ENCODE measurements at places on chromosomes 16 and 17.

DNA sequence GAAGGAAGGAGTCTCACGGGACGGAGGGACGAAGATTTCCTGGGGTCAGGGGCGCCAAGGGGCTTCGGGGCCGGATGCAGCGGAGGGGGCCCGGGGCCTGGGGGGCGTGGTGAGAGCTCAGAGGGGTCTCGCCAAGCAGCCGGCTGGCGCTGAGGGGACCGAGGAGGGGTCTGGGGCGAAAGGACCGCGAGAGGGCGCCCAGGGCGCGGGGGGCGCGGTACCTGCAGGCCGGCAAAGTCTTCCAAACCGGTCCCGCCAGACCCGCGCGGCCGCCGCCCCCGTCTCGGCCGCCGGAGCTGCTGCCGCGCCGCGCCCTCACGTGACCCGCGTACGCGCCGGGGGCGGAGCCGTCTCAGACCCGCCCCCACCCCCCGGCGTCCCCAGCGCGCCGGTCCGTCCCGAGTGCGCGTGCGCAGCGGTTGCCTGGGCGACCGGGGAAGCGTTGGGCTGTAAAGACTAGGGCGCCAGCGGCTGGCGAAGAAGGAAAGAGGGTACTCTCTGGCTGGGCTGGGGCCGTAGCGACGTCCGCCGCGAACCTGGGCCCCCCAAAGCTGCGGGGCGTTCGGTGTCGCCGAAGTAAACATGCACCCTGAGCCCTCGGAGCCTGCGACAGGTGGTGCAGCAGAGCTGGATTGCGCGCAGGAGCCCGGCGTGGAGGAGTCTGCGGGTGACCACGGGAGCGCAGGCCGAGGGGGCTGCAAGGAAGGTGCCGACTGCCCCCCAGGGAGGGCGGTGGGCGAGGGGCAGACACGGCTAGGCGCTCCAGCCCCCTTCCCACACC, at the start of the genes DNAAF1 and HSDL1:
TSS of gene DNAAF1 (plus strand) at position 450 of the 781 bp plus-strand sequence. CDS start at position 583, 133 bp downstream.
TSS of gene HSDL1 (minus strand) at position 319 of the 781 bp plus-strand sequence. CDS start 13,856 bp downstream, outside the sequence.
- peak; percentile 93 for DNase-seq

- no peak for DNase-seq
These were observed 6.2 kb downstream of the RTN4RL1 start for GRCh38 chr17:2018716-2019510.

DNA sequence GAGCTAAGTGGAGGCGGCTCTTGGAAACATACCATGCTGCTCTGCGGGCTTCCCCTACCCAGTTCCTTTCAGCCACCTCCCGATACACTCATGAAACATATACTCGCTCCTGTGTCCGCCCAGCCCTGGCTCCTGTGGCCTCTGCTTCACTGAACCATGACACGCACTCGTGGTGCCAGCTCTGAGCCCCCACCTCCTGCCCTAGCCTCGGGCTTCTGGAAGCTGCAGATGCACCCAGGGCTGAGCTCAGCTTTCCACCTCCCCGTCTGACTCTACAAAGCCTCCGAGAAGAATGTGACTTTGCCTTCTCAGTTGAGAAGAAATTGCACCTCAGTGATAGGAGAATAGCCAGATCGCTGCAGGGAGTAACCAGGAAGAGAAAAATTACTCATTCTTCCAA, 11.0 kb downstream of the CALB2 start:
- no peak for DNase-seq

DNA sequence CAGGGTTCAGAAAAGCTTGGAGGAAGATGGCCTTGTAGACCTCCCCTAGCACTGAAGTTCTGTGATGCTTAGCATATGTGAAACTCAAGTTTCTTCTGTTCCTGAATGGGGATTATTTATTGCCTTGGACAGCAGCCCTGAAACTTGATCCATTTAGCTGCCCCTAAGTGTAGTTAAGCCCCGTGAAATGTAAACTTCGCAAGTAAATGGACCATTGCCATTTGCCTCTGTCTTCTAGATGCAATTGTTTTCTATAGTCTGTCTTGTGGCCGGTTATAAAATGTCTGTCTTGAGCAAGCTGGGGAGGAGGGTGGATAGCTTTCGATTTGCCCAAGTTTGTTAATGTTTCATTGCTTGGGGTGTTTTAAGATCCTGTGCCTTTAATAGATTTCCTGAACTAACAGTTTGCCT, 261.8 kb downstream of the CDH13 start:
- no peak for DNase-seq

DNA sequence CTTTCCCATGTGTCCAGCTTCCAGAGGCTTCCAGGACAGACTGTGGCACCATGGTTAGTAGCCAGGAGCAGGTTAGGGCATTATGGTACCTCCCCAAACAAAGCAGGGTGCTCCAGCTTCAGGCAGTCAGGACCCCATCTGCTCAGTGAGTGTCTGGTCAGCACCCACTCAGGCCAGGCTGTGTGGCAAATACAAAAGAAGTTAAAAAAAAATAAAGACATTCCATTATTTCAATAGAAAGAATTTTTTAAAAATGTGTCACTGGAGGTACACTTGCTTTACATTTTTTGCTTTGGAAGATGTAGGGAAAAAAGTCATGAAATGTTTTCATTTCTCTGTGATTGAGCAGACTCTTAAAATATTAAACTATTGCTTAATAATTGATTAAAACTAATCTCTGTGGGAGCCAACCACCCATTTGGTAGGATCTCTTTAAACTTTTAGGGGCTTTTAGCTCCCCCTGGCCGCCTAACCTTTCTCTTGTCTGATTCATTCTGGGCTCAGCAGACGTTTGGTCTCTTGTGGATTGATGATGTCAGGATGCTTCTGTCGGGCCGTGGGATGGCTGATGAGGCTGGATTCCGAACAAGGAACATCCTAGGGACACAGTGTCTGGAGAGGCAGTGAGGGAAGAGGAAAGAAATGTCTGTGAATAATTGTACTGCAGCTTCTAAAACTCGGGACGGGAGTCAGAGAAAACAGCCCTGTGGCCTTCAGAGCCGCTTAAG, 28.4 kb upstream of the NPTX1 start:
- DNase-seq: no peak

DNA sequence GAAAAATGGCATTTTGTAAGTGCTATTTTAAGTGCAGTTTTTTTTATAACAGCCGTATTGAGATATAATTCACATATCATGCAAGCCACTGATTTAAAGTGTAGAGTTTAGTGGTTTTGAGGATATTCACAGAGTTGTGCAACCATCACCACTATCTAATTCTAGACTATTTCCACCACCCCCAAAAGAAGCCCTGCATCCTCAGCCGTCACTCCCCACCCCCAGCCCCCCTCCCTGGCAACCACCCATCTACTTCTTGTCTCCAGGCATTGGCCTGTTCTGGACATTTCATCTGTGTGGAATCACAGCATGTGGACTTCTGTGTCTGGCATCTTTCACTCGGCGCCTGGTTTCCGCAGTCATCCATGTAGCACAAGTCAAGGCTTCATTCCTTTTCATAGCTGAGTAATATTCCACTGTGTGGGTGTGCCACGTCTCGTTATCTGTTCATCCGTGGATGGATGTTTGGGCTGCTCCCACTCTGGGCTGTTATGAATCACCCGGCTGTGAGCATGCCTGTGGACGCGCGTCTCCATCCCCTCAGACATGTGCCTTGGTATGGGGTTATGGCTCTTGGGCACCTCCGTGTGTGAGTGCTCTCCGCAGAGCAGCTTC, 138.4 kb upstream of the CIBAR2 start:
- no peak for DNase-seq

DNA sequence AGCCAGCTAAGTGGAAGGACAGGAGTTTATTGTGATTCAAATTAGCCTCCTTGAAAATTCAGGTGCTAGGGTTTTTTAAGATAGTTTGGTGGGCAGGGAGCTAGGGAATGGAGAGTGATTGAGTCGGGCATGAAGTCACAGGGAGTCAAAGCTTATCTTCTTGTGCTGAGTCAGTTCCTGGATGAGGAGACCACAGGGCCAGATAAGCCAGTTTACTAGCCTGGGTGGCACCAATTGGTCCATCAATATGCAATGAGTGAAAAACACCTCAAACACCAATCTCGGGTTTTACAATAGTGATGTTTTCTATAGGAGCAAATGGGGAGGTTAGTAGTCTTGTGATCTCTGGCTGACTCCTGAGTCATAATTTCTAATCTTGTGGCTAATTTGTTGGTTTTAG, 165.1 kb downstream of the ABCC12 start:
- DNase-seq: no peak

DNA sequence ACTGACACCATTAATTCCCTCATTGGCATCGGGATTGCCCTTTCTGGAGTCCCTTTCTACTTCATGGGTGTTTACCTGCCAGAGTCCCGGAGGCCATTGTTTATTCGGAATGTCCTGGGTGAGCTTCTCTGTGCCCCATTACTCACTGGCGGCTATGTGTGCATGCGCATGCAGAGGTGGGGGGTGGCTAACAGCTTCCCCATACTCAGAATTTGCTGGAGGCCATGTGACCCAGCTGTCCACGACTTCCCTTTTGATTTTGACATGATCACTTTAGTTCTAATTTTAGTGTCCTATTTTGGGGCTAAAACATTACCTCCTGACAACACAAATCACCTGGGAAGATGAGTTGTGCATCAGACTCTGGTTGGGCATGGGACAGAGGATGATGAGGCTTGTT, 14.1 kb downstream of the SLC7A6OS start:
- no peak for DNase-seq

DNA sequence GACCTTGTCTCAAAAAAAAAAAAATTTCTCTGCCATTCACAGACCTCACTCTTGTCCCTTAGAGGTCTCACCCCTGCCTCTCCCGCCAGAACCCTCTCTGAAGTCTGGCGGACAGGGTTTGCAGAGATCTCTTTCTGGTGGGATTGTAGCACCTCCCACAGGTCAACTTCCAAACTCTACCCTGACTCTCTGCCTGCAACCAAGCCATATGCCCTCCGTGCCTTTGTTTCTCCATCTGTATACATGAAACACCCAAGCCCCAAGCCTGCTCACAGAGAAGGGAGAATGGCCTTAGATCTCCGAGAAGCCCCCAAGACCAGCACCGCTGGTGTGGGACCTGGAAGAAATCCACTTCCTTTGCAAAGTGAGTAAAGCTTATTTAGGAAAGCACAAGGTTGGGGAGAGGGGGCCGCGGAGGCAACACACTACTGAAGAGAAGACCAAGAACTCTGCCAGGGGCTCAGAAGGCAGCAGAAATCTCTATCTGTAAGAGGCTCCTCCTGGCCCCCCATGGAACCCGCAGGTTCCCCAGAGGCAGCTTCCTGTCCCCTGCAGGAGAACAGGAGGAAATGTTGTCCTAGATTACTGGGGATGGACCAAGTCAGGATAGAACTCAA, 219.9 kb downstream of the C16orf78 start:
- no peak for DNase-seq

GRCh38 chr17:2415081-2415480, 14.2 kb upstream of the MNT start:
- no peak for DNase-seq

GRCh38 chr17:72244956-72245355, 124.1 kb downstream of the SOX9 start:
- DNase-seq: no peak

DNA sequence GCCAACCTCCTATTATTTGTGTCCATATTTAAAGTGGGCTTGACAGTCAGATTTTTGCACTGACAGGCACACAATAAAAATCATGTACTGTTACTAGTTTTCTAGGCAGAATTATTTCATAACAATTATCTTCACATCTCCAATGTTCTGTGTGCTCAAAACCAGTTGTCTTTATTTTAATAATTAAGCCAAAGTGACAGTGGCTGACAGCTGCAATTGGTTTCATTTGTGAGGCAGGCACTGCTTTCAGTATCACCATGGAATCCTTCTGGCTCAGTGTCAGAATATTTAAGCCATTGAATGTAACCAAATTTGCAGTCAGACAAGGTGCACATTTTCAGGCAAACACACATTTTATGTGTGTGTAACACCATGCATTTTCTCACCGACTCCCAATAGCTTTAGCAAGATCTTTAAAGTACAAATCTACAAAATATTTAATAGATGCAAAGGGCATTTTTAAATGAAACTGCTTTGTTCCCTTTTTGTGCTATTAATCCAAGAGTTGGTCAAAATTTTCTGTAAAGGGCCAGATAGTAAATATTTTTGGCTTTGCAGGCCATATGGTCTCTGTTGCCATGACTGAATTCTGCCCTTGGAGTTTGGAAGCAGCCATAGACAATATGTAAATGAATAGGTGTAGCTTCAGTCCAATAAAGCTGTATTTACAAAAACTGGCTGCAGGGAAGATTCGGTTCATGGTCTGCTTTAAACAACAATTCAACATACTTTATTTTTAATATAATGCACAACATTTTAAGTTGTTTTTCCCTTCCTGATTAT, 486.0 kb downstream of the KCNJ2 start:
- DNase-seq: no peak

GRCh38 chr16:30053376-30054015, 12.1 kb upstream of the ALDOA start:
- DNase-seq: no peak

DNA sequence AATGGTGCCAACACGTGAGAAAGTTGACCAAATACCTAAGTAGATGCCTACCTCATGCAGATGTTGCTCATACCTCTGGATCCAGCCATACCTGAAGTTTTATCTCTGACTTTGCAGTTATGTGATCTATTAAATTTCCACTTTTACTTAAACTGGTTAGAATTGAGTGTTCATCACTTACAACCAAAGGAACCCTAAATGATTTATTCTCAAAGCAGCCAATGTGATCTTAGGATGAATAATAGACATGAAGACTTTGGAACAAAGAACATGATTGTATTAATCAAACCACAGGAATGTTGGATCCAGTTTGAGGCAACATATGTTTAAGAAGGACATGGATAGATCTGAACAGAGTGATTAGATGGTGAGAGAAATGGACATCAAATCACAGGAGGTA, 68.7 kb downstream of the IRX6 start:
- DNase-seq: no peak

DNA sequence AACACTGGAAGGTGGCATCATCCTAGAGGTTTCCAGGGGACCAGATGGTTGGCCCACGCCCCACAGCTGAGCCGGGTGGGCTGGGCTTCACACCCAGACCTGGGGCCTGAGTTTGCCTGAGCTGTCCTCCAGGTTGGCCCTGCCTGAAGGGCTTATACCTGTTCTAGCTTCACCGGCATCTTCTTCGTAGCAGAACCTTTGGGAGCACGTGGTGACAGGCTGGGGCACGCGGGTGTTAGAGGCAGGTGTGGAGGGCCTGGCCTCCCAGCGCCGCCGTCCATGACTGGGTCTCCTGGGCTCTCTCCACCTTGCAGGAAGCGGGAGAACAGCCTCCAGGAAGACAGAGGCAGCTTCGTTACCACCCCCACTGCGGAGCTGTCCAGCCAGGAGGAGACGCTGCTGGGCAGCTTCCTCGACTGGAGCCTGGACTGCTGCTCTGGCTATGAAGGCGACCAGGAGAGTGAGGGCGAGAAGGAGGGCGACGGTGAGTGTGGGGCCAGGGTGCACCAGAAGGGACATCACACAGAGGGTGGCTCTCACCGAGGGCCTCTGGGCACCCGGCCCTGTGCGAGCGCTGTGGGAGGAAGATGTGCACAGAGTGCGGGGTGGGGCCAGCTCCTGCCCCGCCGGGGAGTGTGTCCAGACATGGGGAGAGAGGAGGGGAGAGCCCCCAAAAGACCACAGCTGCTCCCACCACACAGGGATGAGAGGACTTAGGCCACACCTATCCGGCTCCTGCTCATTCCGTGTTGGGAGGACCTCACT, 4.6 kb upstream of the TEDC2 start:
- DNase-seq: no peak

Measured in stimulated activated naive CD4-positive, alpha-beta T cell (primary cell).